NCI-H2107 (cell line): ENCODE measurements at places on chromosomes 4 and X.

DNA sequence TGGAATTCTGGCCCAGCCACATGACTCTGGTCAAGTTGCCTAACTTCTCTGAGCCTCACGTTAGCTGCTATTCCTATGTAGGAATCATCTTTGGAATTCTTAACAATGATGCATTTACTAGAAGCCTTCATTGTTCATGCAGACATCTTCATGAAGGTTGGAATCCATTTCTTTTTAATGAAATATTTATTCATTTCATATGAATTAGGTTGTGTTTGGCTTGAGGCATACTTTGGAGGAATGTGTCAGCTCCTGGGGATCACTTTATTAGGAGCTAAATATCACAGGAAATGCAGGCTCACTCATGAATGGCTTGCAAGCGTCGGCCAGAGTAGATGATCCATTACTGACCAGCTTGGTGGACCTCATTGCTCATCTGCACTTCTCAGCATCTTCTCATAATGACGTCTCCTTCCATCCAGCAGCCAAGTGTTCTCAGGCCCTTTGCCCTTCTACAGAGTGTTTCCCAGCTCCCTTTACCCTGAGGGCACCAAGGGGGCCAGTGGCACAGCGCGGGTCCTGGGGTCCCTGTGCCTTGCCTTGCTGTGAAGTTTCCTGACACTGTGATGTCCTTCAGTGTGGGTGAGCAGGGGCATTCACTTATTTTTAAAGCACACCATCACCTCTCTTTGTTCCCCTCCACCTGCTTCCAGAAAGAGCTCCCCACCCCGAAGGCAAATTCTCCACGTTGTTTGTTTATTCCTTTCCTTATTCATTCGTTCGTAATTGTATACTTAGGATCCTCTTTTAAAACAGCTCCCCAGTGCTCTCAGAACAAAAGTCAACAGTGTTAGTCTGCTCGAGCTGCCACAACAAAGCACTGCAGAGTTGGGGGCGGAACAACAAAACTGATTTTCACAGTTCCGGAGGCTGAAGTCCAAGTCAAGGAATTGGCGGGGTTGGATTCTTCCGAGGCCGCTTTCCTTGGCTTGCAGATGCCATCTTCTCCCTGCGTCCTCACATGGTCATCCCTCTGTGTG lies 106.8 kb downstream of the STK32B start:
- no peak for DNase-seq

GRCh38 chrX:105515561-105515960 lies 295.1 kb upstream of the TEX13A start:
- DNase-seq, result no peak

GRCh38 chr4:105147553-105148161 lies 981 bp downstream of the TET2 start:
- peak; percentile 31 for DNase-seq

GRCh38 chr4:117264072-117264471 lies 178.7 kb upstream of the TRAM1L1 start:
- DNase-seq, result no peak

DNA sequence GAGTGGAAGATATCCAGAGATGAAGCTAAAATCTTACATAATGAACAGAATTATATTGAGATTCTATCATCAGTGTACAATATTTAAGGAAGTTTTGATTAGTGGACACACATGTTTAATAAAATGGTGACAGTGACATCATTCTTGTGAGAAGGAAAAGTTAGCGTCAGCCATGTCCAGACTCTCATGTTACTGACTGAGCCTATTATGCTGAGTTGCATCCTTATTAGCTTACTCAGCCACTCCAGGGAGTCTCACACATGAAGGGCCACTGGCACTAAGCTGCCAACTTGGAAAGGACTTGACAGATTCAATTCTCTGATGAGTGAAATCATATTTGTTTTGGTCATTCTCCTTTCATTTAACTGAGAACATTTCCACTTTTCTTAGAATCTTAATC lies 170.6 kb downstream of the BANK1 start:
- DNase-seq, result no peak

GRCh38 chrX:734362-734761 lies 103.8 kb downstream of the SHOX start:
- no peak for DNase-seq

DNA sequence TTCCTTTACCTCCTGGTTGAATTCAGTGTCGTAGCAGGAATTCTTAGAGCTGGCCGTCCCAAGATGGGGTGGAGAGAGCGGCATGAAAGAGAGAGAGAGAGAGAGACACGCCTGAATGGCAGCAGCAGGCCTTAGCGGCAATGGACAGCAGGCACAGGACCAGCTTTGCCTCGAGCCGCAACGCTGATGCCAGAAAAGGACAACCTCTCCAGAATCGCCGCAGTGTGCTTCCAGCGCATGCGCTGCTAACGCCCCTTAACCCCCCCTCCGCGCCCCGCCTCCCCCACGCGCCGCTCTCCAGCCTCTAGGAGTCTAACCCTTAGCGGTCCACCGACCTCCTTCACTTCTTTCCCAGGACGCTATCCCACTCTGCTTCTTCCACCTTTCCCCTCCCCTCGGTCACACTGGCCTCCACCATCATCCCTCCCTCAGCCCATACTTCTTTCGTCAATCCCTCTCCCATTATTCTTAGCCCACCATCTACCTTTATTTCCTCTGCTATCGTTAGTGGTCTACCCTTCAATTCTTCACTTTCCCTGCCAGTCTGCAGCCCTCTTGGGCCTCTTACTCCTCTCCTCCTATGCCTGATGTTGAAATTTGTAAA lies 10.5 kb upstream of the ZCCHC13 start:
- peak; percentile 50 for DNase-seq

DNA sequence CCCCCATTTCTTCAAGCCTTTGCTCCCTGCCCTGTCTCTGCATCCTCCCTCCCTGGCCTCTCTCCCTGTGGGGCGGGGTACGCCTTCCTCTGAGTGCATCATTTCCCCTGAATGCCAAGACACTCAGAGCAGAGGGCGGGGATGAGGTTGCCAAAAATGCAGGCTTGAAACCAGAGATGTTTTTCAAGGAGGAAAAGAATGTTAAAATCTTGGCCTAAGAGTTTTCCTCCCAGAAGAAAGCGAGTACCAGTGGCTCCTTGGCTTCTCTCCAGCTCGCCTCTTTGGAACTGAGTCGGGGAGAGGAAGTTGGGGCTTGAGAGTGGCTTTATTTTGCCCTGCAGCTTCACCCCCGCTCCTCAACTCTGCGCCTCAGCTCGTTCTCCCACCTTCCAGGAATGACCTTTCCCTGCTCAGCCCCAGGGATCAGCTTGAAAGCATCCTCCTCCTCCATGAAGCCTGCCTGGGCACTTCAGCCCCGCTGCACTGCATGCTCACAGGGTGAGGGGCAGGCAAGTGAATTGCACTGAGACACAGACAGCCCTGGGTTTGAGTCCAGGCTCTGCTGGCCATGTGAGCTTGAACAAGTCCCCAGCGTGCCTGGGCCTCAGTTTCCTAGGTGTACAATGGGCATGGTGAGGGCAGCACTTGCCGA lies 57.5 kb upstream of the SORCS2 start:
- DNase-seq, result no peak

DNA sequence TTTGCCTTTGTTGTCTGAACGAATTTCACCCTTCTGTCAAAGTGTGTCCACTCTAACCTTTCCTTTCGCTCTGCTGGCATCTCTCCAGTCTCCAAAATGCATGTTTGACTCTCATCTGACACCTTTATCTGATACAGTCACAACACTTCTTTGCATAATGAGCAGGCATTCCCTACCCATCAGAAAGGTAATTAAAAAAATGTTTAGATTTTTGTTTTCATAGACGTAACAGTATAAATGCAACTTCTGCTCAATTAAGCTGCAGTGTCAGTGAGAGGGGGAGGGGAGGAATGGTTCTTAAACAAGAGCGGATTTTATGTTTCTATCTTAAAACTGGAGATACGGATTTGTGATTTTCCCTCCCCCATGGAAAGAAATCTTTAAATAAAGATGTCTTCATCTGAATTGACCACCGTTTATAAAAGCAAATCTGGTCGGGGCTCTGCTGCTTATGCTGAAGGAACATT lies 70.2 kb downstream of the CXXC4 start:
- no peak for DNase-seq

GRCh38 chr4:163612762-163613161 lies 118.3 kb downstream of the TMA16 start:
- no peak for DNase-seq

DNA sequence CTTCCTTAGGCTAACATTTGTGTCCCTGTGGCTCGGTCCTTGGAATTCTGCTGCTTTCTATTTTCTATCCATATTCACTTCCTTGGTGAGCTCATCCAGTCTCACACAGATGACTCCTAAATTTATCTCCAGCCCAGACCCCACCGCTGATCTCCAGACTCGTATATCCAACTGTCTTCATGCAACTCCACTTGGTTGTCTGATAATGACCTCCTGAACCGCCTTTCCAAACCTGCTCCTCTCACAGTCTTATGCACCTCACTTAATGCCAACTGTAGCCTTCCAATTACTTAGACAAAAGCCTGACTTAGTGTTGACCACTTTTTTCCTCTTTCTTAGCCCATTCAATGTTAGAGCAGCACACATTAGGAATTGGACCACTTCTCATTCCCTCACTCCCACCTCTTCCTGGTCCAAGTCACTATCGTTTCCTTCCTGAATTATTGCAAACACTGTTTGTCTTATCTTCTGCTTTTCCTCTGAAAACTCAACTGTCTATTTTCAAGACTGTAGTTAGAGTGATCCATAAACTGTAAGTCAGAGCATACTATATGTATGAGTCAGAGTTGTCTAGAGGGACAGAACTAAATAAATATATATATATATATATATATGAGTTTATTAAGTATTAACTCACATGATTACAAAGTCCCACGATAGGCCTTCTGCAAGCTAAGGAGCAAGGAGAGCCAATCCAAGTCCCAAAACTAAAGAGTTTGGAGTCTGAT lies 292.5 kb downstream of the UNC5C start:
- DNase-seq, result no peak

DNA sequence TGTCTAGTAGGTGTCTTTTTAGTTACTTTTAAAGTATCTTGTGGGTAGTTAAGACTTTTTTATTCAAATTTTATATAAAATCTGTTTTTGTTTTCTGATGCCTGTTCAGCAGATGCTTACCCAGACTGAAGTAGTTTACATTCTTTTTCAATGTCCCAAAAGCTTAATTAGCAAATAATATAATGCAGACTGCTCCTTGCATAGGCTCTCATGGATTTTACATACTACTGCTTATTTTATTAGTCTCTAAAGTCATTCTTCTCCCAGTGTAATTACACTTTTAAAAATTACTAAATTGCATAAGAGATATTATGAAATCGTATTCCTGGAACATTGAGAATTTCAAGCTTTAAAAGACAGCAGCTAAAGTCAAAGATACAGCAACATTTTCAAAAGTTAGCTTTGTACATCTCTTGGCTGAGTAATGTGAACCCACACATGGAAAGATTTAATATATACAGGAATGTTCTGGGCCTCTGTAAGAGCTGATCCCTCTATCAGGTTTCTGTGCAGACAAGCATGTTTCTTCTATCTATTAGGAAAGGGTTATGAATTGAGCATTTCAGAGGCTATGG lies 148.4 kb upstream of the SPRY1 start:
- DNase-seq, result no peak

DNA sequence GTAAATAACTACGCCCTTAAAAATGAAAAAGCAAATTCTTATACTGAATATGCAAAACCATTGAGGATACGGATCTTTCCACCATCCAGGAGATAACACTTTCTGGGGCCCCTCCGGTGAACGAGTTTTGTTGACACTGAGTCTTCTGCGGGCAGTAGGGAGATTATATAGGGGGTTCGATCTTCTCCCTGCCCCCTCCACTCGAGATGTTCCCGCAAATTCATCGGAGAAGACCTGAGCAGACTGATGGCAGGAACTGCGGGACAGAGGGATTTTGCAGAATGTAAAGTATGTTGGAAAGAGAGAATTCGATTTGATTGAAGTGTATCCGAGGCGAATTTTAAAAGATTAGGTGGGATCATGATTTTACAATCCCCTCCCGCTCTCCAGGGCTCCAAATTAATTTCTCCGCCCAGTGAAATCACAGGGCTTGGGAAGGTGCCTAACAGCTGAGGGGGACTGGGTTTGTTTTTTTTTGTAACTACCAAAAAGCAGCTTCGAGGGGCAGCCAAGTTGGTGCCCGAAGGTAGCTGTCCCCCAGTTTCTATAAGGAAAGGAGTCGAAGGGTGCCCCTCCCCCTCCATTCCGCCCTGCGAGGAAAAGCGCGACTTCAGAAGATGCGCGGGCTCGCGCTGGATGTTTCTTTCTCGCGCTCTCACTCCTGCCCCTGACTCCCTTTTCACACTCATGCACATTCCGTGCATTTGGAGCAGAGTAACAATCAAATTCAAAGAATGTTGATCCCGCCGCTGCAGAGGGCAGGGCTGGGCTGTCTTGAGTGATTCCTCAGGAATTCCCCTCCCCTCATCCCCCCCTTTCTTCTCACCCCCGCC lies 1.2 kb downstream of the TMEM255A start:
- no peak for DNase-seq

DNA sequence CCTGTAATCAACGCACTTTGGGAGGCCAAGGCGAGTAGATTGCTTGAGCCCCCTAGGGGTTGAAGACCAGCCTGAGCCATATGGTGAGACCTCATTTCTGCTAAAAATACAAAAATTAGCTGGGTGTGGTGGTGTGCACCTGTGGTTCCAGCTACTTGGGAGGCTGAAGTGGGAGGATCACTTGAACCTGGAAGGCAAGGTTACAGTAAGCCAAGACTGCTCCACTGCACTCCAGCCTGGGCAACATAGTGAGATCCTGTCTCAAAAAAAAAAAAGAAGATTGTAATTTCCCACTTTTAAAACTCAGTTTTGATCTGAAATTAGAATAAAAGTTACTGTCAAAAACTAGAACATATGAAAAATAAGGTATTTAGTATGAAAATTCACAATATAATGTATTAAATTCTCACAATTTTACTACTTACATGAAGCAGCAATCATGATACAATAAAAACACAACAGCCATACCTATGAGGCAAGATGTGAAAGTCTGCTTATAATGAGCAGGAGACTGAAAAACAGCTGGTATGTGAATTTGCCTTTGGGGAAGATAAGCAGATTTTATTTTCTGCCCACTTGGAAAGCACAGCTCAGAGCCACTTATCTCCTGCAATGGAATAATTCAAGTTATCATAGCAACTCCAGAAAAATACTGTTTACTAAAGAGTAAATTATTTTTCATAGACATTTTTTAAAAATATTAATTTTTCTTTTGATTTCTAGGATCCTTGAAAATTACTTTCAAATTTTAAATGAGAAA lies 50.6 kb downstream of the ZGRF1 start:
- DNase-seq, result no peak

DNA sequence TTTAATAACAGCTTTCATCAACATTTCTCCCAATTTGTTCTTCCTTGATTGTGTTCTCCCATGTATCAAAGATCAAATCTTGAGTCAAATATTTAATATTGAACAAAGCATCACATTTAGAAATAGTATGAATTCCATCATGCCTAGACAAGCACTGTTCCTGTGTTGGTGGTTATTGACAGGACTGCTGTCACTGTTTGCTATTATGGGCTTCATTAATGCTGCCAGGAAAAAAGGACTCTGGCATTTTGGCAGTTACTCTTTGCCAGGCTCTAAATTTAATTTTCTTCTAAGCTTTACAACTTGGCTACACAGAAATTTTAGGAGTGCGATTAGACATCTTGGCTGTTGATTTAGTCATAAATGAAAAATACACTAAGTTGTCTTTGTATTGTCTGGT lies 295.9 kb upstream of the NRK start:
- no peak for DNase-seq

- DNase-seq, result peak; percentile 44
These were observed at the start of gene PRICKLE3 for GRCh38 chrX:49186125-49187027. Gene PRICKLE3, minus strand, starts transcription at chrX:49186373. Its CDS starts 76 bp downstream, at chrX:49186297.
